Activated naive CD4-positive, alpha-beta T cell treated with anti-CD3 and anti-CD28 coated beads, Interleukin-2, amount 50 U/mL, for 72 hours (primary cell): ENCODE measurements at places on chromosomes 11 and 22.

GRCh38 chr11:24683583-24683982 lies 186.7 kb downstream of the LUZP2 start:
- DNase-seq: no peak

- DNase-seq: no peak
Observed at GRCh38 chr22:24875862-24876506, 70.0 kb downstream of the SGSM1 start.

DNA sequence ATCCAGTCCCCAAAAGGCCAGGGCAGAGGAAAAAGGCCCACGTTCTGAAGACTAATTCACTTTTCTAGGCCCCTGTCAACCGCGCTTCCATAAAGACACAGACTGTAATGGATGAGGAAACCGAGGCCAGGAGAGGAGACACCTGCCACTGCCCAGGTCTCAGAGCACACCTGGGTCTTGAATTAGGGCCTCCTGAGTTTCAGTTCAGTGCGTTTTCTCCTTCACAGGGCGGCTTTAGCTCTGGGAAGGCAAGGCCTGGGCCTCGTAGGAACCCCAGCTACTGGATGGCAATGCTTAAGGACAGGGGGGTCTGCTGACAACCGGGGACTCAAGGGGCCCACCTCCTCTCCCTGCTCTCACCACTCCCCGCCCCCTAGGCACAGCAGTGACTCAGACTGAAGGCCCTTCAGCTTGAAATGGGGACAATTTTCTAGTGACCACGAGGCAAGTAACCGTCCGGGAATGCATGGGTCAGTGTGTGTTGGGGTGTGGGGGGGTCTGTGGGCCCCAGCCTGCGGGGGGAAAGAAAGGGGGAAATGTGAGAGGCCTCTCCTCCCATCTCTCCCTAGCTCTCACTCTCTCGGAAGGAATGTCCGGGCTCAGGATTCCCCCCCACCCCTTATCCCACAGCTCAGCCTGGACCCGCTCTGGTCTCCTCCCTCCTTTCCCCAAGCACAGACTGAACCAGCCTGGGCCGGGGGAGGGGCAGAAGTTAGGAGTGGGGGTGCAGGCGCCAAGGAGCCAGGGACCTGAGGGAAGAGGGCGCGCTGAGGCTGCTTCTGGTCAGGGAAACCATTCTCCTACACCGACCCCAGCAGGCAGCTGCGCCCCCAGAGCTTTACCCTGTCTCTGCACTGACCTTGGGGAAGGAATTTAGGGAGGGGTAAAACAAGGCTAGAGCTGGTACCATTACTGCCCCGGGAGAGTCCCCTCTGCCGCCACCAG lies 17.2 kb downstream of the CREB3L1 start:
- no peak for DNase-seq

DNA sequence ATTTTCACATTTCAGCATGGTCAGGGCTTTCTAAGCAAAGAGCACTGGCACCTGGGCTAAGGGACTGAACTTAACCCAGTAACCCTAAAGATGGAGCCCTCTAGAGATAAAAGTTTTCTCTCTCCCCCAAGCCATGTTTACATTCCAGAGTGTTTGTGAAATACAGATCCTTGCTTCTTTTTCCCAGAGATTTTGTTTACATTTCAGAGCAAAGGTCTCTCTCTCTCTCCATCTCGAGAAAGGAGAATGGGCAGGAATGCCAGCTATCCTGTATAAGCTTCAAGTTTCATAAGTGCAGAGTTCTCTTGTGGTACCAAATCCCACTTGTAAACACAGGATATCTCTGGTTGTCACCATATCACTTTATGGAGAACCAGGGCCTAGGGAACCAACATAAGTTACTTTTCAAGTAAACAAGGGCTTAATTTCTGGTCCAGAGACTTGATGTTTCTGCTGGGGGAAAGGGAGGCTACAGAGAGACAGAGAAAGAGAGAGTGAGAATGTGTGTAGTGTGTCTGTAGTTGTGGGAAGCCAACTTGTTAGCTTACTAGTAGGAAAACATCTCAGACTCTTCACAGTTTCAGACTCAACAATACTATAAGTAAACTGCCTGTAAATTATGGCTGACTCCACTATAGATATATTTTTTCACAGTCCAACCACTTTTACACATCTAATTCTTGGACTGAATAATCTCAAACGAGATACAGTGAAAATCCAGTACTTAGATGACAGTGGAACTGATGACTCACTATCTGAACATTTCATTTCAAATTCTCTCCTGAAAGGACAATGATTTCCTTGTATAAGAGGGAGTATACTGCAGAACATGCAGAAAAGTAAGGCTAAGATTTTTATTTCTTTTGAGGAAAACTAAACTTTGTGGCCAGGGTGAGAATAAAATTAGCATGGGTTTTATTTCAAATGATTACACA lies 76.2 kb downstream of the ARHGAP32 start:
- DNase-seq: no peak

GRCh38 chr11:57332694-57333440 lies 2.8 kb downstream of the SSRP1 start:
- DNase-seq: no peak

DNA sequence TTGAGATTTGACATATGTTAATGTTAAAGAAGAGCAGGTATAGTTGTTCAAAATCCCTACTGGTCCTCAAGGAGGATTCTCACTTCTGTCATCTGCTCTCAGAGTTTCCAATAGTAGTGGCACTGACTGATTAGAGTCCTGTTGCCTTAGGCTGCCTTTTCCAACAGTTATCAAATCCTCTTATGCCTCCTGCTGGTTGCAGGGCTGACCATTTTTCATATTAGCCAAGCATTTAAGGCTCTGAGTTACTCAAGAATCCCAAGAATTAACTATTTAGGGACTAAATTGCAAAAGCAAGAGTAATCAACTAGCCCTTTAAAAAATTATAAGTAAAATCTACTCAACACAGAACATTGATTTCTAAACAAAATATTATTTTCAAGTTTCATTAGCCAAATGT lies 212.0 kb upstream of the CHORDC1 start:
- no peak for DNase-seq

GRCh38 chr11:15053191-15053685 lies 20.2 kb upstream of the CALCB start:
- DNase-seq: peak; percentile 62

GRCh38 chr22:26610996-26611395 lies 6.8 kb downstream of the CRYBB1 start:
- no peak for DNase-seq

DNA sequence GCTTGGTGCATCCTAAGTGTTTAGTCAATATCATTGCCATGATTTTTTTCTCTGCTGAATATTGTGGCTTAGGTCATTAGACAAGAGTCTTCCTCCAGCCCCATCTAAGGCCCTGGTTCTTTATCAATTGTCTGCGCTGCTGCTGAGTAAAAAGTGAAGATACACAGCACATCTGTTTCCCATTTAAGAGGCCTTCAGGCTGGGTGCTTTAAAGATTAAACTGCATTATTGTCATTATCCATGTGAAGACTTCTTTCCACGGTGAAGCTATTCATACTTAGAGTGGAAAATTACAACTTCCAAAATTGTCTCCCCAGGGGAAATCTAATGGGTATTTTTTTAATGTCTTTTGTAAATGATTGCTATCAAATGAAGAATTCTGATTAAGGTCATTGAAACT lies 719.8 kb upstream of the LRRC4C start:
- DNase-seq: no peak

GRCh38 chr11:36015799-36016198 lies 71.9 kb downstream of the LDLRAD3 start:
- no peak for DNase-seq

DNA sequence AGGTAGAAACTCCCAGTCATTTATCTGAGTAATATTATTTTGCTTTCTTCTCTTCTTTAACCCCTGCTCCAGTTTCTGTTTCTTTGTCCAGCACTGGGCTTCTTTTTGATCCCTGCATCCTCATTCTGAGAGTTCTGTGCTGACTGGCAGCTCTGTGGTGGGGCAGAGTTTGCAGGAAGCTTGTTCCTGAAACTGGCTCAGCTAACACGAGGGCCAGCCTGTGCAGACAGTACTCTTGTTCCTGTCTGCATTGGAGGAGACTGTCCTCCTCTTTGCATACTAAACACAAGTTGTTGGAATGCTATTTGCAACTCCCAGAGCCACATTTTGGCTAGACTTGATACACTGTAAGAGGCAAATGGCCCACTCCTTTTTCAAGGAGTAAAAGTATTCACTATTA lies 93.1 kb upstream of the HORMAD2 start:
- DNase-seq: no peak

GRCh38 chr11:2186669-2187279 lies 15.2 kb upstream of the TH start:
- DNase-seq: peak; percentile 57

GRCh38 chr22:29633514-29634312 lies 30.3 kb downstream of the NF2 start:
- no peak for DNase-seq
